ENCODE measurements at places on chromosomes 1 and 21.

GRCh38 chr1:153778051-153778823 lies 3.0 kb downstream of the SLC27A3 start:
- no peak for DNase-seq

DNA sequence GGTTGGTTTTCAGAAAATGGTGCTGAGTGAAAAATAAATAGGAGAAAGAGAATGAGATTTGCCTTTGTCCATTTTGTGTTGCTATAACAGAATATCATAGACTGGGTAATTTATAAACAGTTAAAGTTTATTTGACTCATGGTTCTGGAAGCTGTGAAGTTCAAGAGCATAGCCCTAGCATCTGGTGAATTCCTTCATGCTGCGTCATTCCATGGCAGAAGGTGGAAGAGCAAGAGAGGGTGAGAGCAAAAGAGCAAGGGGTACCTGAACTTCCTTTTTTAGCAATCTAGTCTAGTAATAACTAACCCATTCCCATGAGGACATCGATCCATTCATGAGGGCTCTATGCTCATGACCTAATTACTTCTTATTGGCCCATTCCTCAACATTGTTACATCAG lies 209.1 kb upstream of the ZP4 start:
- no peak for DNase-seq

DNA sequence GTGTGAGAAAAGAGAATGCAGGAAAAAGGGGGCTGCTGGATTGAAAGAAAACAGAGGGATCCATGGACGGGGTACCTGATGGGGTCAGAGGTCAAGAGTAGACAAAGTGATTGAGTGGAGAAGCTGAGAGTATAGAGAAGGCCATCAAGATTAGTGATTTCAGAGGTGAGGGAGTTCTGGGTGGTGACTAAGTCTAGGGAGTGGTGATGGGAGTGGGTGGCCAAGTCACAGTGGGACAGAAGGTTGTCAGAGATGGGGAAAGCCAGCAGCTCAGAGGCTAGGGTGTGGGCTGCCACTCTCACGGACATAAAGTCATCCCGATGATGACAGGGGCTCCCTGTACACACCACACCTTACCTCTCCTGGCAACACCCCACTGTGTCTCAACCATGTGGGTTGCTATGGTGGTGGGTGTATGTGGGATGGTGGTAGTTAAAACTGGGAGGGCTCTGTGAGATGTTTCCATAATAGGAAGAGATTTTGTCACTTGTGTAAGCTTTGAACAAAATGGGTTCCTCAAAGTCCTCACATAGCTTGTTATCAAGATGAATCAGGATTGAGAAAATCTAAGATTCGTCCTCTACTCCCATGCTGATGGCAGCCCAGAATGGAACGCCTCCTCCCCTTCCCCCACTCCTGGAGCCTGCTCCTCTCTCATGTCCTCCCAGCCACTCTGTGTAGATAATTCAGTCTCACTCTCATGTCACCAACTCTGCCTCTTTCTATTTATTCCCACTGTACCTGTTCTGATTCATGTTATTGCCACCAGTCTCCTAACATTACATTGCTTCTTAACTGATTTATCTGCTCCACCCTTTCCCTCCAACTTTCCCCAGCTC lies 20.3 kb upstream of the CSF1 start:
- DNase-seq, result peak; percentile 29

DNA sequence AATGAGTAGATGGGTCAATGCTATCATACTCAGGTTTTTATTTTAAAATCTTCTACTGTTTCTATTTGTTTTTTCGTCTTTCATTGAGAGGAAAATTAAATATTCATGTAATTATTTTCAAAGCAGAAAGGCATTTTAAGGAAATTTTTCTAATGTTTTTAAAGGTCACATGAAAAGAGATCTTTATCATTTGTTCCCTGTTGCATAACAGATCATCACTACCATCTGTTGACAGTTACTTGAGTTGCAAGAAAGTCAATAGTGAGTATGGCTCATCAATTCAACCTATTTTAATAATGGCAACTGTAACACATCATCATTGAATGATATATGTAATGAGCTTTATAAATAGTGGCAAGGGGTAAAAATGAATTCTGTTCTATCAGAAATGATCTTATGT lies 369.7 kb downstream of the DPYD start:
- DNase-seq, result no peak

Measured in activated CD8-positive, alpha-beta memory T cell treated with anti-CD3 and anti-CD28 coated beads, Interleukin-2, amount 50 U/mL, for 4 hours (primary cell).